ENCODE measurements at places on chromosomes 11 and 22. TPM values are rescaled to one million over a fixed set of nuclear protein-coding genes. Genes with fewer than 3 reads are reported as not detected.

The PPP2R5B gene
- total RNA-seq, result 13.7 TPM

The APOBEC3H gene
- total RNA-seq, result 46.0 TPM

The APOBEC3B gene
- 8.7 TPM for total RNA-seq

The KCNQ1 gene
- total RNA-seq, result 20.4 TPM

The CALCA gene
- total RNA-seq, result not detected

The BIRC3 gene
- total RNA-seq, result 33.1 TPM

The SORL1 gene
- 197 TPM for total RNA-seq

The KLHL35 gene
- total RNA-seq, result 0.50 TPM

The HEPHL1 gene
- total RNA-seq, result not detected

The HTATIP2 gene
- 40.7 TPM for total RNA-seq

The KCNJ5 gene
- total RNA-seq, result not detected

The C11orf91 gene
- 0.27 TPM for total RNA-seq

The SEC14L6 gene
- not detected for total RNA-seq

The SCGB1A1 gene
- not detected for total RNA-seq

The NXPE4 gene
- not detected for total RNA-seq

The TEAD1 gene
- 0.12 TPM for total RNA-seq

The OR51E2 gene
- not detected for total RNA-seq

All from activated CD4-positive, alpha-beta T cell treated with anti-CD3 and anti-CD28 coated beads, Interleukin-2, amount 10 ng/mL, durations not matched to agents 7 days and 5 days (primary cell).